ENCODE measurements at places on chromosomes 2 and 18.
A peak's percentile ranks its signal among the peaks of the same experiment; 100 is the strongest.

GRCh38 chr2:119207447-119207846 lies 16.2 kb upstream of the STEAP3 start:
- no peak for DNase-seq

GRCh38 chr2:67309281-67309680 lies 87.9 kb upstream of the ETAA1 start:
- no peak for DNase-seq

DNA sequence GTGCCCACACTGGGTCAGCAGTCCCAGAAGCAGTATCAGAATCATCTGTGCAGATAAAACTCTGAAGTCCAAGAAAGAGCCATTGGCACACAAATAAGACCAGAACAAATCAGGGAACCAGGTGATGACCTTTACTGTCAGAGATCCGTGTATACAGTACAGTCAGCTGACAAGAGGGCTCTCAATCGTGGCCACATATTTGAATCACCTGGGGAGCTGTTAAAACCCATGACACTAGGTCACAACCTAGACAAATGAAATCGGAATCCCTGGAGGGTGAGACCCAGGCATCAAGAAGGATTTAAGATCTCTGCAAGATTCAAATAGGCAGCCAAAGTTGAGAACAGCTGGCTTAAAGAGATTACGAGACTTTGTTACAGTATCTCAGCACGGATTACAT lies 807.1 kb downstream of the RNF144A start:
- no peak for DNase-seq

- DNase-seq = no peak
Observed at GRCh38 chr2:232296776-232297525, 81.6 kb upstream of the ALPP start.

DNA sequence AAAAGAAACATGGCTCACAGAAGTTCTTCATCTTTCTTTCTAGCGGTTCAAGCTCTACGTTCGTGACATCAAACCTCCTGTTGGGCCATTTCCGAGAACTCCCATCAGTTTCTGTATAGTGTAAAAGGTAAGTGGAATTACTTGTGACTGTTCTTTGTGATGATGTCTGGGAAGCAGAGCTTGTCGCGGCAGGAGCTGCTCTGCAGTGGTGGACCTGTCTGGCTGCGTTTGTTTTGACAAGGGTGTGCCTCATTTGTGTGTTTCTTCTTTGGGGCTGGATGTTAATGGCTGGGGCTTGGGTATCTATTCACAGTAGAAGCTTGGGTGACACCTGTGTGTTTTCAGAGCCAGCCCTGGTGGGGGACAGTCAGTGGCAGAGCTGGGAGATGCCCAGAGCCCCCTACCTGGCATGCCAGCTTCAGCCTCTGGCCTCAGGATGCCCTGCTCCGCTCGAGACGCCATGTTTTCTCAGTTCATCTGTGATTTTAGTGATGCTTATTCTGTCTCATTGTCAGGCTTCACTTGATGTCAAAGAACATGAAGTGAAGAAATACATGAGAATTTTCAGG lies 59.6 kb downstream of the LDLRAD4 start:
- DNase-seq = no peak

GRCh38 chr2:120189189-120189588 lies 34.0 kb downstream of the TMEM185B start:
- no peak for DNase-seq

DNA sequence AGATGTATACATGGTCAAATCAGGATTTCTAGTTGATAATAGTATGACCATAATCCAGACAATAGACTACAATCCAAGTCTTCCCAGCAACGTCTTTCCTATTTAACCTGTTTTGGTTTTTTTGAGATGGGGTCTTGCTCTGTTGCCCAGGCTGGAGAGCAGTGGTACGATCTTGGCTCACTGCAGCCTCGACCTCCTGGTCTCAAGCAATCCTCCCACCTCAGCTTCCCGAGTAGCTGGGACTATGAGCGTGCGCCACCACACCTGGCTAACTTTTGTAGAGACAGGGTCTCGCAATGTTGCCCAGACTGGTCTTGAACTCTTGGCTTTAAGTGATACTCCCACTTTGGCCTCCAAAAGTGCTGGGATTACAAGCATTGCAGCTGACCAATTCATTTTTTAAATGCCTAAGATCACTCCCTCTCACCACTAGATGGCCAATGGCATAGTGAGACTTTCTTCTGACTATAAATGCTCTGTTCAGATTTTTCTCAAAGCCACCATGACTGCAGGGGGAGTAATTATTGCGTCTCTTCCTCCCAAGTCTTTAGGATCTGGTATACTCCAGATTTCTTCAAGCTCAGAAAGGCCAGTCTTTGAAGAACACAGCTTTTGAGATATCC lies 47.6 kb downstream of the HNRNPLL start:
- DNase-seq = peak; percentile 15

- DNase-seq = no peak
Observed at GRCh38 chr2:6410313-6410712, 455.4 kb downstream of the CMPK2 start.
